ELF-1 (cell line): ENCODE measurements at places on chromosomes 16 and 17.

DNA sequence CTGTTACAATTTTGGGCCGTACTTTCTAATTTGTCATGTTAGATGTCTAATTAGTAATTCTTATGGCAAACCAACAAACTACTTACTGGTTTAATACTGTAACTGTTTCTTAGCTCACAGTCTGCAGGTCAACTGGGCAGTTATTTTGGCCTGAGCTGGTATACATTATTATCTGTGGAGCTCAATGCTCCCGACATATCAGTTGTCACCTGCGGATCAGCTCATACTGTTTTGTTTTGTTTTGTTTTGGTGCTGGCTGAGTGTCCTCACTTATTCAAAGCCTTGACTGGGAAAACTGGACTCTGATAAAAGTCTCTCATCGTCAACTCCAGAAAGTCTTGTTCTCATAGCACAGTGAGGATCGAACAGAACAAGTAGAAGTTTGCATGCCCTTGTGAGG lies 1060.6 kb upstream of the CDH8 start:
- no peak for DNase-seq

DNA sequence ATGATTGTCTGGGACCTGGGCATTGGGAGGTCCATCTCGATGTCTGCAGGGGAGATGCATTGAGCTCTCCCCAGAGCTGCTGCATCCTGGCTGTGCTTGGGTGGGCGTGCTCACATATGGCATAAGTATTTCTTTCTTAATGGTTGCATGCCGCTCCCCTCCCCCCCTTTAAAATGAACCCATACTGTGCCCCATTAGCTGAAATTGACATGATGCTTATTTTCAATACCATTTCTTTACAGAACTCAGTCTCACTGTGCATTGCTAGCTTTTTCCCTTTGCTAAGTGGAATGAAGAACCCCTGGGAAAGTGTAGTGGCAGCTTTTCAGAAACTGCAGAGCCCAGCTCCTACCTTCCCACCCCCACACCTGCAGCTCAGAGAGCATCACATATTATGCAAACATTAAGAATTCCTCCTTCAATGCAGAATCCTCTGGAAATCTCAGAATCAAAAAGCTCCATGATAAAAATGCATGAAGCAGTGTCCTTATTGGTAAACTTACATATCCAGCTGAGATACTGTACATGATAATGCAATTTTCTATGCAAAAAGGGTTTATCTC lies 56.4 kb downstream of the HS3ST4 start:
- no peak for DNase-seq

GRCh38 chr17:77808686-77809425 lies 149.6 kb upstream of the TNRC6C start:
- no peak for DNase-seq

DNA sequence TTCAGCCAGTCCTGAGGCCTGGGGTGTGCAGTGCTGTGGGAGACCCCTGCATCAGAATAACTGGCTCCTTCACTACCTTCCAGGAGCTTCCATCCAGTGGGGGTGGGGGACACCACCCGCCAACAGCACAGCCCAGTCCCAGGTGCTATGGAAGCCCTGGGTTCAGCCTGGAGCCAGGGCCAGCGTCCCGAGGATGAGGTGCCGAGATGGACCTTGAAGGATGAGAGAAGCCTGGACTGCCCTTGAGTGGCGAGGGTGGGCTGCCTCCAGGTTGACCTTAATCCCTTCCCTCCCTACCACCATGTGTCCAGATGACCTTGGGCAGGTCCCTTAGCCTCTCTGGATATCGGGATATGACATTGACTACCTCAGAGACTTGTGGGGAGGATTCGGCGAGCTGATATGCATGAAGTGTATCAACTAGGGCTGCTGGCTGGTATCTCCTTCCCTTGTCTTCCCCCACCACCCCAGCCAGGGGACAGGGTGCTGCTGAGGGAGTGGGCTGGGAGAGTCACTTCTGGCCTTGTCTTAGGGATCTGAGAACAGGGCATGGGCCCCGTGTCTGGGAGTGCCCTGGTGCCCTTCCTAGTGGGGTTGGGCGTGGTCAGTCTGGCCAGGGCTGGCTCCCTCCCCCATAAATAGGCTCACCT lies 14.2 kb upstream of the LASP1NB start:
- DNase-seq, result no peak
